ENCODE measurements at places on chromosomes 1 and 21.
A peak's percentile ranks its signal among the peaks of the same experiment; 100 is the strongest.

DNA sequence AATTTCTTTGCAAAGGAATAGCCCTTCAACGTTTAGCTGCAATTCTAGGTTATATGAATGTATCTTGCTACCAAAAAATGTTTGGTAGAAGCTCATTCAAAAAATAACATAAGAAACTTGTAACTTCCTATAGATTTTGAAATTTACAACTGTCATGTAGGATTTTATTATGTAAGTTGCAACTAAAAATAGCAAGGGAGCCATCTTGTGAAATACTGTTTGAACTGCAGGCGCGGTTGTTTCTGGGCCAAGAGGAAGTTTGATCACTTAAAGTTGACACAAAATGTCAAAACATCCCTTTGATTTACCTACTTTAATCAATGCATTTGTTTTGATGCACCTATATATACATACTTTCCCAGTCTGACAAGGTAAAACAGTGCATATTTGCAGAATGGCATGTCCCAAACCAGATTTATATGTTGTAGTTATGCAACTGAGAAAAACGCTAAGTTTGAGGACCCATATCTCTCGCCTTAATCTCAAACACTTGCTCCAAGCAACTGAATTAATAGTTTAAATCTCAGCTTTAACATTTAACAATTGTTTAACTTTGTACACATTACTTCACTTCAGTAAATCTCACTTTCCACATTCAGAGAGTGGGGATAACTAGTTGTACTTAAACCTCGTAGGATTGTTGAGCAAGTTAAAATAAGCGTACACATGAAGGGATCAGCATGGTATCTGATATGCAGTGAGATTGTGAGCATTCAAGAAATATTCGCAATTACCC lies 63.9 kb downstream of the KCNK2 start:
- DNase-seq = no peak

DNA sequence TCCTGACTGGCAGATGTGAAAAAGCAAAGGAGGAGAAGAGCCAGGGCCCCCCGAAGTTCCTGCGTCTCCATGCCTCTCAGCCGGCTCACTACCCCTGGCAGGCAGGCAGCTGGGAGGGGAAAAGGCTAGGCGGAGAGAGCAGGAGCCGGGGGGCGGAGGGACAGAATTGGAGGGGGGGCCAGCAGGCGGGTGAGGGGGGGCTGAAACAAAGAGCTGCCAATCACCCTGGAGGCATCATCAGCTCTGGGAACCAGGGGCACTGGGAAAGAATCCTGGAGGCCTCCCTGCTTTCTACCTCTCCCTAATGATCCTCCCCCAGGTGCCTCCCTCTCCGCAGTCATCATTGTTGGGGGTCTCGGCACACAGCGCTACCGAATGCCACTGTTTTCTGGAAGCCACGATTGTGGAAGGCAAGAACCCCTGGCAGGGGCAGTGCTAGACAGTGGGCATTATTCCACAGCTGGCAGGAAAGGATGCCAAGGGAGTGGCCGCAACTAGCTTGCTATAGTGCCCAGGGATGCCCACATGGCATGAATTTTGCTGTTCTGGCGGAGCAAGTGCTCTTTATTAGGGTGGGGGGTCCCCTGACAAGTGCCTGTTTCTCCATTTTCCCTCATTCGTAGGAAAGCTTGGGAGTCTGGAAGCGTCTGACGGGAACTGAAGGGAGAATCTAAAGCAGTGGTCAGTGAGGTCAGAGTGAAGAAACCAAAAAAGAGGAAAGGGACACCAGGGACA lies at the start of gene THBS3:
TSS of gene THBS3 (minus strand) at position 92 of the 735 bp plus-strand sequence. CDS start at position 71, 21 bp downstream.
- DNase-seq = peak; percentile 13

DNA sequence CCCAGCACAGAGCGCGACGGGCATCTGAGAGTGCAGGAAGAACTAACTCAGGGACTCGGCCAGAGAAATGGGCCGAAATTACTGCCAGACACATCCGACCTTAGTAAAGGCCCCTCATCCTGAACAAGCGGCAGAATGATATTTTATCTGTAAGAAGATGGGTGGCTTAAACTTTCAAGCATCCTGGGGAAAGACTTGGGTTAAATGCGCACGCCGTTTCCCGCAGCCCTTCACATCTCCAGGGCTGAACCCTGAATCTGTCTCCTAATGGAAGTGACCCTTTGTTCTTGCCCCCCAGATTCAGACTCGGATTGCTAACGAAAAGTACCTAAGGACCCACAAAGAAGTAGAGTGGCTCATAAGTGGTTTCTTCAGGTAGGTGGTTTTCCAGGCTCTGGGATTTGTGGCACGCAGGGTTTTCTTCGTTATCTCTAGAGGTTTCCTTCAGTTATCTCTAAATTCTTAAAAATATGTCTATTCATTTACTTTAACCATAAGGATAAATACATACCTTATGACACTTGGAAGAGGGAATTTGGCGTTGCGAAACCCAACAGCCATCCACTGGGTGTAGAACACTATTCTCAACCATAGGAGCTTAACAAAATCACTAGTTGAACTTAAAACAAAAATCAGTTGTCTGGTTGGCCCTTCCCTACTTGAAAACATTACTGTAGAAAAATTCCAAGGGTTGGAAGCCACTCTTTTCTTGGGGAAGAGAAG lies 627 bp downstream of the RIIAD1 start:
- DNase-seq = no peak

DNA sequence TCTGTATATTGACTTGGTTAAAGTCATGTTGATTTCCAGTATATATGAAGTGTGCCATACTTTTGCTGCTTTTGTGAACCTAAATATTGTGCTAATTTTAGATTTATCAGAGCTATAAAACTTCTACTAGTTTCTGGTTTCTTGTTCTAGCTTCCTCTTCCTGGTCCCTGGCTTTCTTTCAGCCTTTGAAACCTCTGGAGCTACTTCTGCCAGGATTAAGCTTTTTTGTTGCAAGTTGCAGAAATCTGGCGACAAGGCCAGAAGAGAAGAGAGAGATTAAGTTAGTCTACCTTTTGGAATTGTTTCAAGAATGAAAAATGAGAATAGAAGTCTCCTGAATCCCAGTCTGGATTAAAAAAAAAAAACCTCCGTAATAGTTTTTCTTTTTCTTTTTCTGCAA lies 13.5 kb downstream of the RNF2 start:
- no peak for DNase-seq

DNA sequence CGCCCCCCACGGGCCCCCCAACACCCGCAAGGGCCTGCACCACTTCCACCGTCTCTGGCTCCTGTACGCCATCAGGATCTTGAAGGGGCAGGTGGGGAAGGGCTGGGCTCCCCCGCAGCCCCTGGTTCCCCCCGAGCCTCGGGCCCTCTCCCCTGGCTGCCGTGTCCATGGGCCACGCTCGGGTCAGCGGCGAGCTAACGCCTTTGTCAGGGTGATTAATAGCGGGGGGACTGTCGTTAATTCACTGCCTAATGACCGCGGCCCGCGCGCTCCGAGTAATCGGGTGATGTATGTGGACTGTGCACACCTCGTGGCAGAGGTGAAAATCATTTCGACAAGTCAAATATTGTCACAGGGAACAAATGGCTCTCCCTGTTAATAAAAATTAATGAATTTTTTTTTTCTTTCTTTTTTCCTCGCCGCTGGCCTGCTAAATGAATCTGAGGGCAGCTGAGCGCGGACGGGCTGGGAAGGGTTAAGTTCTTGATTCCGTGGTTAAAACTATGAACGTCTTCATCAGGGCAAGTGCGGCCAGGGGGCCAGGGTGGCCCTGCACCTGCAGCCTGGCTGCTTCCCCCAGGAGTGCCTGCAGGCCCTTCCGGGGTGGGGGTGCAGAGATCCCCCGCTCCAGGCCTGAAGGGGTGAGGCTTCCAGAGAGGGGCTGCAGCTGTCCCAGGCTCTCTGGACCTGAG lies 100.8 kb downstream of the PRDM16 start:
- DNase-seq = no peak

DNA sequence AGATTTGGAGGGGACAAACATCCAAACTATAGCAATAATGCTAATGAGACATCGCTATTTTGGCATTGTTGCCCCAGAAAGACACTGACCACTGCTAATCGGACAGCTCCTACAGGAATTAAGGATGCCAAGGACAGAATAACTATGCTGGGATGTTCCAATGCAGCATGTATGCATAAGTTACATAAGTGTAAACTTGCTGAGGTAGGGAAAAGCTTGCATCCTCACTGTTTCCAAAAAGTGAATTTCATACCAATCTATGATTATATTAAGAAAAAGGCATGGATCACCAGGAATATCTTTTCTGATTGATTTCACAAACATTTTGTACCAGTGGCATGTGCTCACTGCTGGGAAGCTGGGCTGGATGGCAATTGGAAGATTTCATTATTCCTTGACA lies 45.8 kb upstream of the RALGPS2 start:
- DNase-seq = no peak

- DNase-seq = no peak
Measured at GRCh38 chr1:232901255-232901654, 49.2 kb upstream of the NTPCR start.

DNA sequence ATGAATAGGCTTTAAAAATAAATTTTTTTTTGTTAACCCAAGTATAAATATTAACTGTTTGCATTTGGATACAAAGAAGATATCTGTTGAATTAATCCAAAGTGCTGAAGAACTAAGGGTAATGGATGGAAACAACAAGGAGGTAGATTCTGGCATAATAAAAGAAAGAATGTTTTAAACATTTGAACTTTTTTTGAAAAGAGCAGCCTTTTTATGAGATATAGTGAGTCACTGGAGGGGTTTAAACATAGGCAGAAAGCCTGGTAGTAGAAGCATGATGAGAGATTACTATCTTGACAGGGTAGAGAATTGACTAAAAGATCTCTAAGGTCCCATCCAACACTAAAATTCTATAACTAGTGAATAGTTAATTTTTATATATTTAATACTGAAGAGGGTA lies 2.7 kb downstream of the MIER1 start:
- DNase-seq = no peak

DNA sequence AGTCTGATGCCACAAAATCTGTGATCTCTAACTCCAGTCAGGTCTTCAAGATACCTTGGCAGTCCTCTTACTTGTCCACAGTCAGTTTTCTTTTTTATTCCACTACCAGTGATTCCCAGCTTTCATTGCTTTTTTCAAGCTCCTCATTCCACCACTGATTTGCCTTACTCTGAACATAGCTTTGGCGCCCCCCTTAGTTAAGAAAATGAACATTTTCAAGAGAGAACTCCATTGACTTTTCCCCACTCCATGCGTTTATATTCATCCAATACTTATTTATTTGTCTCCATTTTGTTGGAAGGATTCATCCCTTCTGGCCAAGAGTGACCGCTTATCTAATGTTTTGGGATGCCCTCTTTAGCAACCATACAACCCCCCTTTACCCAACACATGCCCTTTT lies 33.9 kb upstream of the IPO9 start:
- no peak for DNase-seq

DNA sequence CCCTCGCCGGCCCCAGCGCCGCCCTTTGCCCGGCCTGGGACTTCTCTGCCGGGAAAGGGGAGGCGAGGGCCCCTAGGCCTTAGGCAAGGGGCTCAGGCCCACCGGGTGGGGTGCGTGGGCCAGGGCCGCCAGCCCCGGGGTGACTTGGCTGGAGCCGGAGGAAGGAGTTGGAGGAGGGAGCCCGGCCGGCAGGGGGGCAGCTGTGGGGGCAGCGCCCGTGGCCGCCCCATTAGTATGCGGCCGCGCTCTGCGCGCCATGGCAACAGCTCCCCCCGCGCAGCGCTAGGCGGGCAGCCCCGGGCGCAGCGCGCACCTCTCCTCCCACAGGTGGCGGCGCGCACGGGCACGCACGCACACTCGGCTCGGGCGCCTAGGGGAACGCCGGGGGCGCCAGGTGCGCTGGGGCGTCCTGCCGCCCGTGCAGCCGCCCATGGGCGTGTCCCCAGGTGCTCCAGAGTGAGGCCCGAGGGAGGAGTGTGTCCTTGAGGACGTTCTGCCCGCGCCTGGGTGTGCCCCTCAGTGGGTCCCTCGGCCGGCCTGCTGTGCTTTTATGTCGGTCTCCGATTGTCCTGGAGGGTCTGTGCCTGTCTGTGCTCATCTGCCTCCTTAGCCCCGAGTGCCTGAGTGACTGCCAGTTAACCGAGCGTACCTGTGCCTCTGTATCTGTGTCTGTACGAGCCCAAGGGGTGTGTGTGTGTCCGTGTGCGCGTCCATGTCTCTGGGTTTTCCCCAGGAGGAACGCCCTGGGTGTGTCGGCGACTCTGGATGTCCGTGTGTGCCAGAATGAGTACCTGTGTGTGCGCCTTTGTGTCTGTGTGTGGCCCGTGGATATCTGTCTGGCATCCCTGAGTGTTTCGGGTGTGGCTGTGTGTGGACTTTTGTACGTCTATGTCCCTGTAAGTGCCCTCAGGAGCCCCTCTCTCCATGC lies 38.2 kb upstream of the WASF2 start:
- DNase-seq = no peak

DNA sequence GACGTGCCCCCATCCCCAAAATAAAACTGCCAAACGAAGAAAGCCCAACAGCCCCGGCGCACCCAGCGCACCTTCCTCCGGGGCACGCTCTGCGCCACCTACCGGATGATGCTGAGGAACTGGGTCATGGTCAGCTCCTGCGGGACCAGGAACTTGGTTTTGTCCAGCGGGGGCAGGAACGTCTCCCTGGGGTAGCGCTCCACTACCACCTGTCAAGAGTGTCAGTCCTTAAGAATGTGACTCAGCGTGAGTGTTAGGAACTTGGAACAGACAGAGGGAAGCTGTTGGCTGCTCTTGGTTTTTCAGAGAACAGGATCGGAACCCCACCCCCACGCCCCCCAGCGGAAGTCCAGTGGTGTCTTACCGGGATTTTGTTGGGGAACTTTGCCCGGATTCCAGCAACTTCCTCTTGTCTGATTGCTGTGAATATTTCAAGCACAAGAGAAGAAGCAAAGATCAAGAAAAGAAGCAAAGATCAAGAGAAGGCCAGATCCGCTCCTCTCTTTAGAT lies 431 bp downstream of the MAP1LC3C start:
- peak; percentile 34 for DNase-seq

DNA sequence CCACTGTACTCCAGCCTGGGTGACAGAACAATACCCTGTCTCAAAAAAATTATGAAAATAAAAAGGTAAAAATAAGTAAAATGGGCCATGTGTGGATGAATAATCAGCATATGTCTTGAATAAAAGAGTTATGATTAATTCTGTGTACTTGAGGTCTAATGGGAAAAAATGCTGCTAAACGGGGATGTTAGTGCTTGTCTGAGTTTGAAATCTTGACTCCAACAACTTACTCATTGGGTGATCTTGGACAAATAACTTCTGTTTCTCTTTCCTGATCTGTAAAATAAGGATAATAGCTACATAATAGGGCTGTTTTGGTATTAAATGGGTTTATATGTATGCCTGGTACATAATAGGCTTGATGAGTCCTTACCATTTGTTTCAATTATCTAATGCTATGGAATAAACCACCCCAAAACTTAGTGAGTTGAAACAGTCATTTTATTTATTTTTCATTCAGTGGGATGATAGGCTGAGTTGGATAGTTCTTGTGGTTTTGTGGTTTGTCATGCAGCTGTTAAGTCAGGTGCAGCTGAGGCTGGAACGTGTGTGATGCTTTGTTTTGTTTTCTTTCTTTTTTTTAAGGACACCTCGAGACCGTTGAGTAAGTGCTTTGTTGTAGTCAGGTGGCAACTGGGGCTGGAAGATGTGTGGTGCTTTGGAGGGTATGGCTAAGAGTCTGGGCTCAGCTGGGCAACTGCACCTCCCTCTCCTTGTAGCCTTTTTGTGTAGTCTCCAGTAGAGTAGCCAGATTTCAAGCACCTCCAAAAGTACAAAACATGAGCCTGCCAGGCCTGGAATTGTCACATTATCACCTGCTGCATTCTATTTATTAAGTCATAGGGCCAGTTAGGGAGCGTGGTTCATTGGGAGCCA lies 4.9 kb downstream of the MDM4 start:
- DNase-seq = no peak
